Endodermal cell (in vitro differentiated cells): ENCODE measurements at places on chromosomes 3 and 15. TPM values are rescaled to one million over a fixed set of nuclear protein-coding genes. Genes with fewer than 3 reads are reported as not detected.
A peak's percentile ranks its signal among the peaks of the same experiment; 100 is the strongest.

- DNase-seq = peak; percentile 88
Observed at GRCh38 chr3:127831723-127832172, 9.4 kb upstream of the MGLL start.

DNA sequence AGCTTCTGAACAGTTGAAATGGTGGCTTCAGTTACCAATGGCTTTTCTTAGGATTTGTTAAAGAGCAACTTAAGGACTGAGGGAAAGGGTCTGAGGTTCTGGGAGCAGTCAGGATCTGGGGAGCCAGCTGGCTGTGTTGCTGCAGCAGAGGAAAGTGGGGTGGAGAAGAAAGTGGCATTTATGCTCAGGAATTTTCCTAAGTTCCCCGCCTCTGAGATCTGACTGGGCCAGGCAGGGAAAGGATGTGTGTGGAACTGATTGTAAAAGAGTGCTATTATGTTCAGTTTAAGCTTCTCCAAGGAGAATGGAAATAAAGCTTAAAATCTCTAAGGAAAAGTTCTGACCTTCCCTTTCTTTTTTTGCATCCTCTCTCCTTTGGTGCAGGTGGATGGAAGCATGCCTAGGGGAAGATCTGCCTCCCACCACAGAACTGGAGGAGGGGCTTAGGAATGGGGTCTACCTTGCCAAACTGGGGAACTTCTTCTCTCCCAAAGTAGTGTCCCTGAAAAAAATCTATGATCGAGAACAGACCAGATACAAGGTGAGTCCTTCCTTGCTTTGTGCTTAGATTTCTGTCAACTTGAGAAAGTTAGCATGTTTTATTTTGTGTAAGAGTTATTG lies 37.8 kb downstream of the IQGAP1 start:
- DNase-seq = peak; percentile 51

MYO5A gene
- total RNA-seq = 6.3 to 10.3 TPM (median 10.0 TPM) in 3 replicates

DNA sequence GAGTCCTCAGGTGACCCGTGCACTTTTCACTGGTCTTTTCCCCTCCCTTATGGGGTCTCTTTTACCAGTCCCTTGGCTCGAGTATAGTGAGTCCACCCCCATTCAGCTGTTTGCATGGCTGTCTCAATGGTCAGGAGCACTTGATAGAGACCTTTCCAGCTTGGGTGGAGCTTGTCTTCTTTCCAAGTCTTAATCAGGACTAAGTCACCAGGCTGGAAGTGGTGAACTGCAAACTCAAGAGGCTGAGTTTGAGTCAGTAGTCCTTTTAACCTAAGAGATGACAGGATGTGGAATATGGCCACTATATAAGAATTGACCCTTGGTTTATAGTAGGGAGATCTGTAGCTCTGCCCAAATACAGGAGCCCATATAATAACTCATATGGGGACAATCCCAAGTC lies 279.7 kb downstream of the PYDC2 start:
- no peak for DNase-seq

GRCh38 chr3:172040078-172040980 lies 951 bp downstream of the FNDC3B start:
- DNase-seq = peak; percentile 92

GRCh38 chr15:60787837-60788691 lies 309.1 kb upstream of the ICE2 start:
- DNase-seq = no peak

- no peak for DNase-seq
Observed at GRCh38 chr3:126618021-126618420, 36.9 kb downstream of the TXNRD3 start.

AZI2 gene
- 47.8 and 51.9 TPM in 2 replicates for total RNA-seq

MLH1 gene
- 35.1 to 47.4 TPM (median 47.0 TPM) in 3 replicates for total RNA-seq

AP3B2 gene
- total RNA-seq = 21.5 and 22.4 TPM in 2 replicates

- DNase-seq = no peak
Observed at GRCh38 chr15:63895194-63895593, 61.4 kb upstream of the HERC1 start.

USP50 gene
- total RNA-seq = 1.1 to 4.6 TPM (median 2.3 TPM) in 3 replicates

KLF15 gene
- total RNA-seq = 20.5 and 20.7 TPM in 2 replicates

OXSR1 gene
- 55.5 to 69.7 TPM (median 59.2 TPM) in 3 replicates for total RNA-seq

- DNase-seq = no peak
Observed at GRCh38 chr15:48001393-48002039, 119.3 kb upstream of the SLC24A5 start.

SEMA3B gene
- total RNA-seq = 10.3 to 25.0 TPM (median 10.9 TPM) in 3 replicates

GRCh38 chr3:13452490-13453335 lies 27.4 kb upstream of the HDAC11 start:
- DNase-seq = peak; percentile 65
